ENCODE measurements at places on chromosomes 2 and 18.

DNA sequence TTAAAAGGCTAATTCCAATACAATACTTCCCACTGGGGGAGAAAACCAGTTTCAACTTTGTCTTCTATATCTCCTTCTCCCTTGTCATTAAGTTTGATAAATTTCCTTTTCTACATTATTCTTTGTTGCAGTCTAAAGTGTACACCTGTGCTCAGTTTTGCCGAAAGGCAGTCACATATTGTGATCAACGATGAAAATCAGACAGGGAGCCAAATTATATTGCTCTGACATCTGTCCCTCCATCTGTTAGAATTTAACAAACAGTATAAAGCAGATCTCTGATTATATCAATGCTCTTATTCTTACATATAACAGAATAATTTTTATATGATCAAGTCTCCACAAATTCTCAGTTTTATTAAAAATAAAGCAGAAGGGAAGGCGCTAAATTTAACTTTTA, 496.7 kb downstream of the NRXN1 start:
- DNase-seq: no peak

- DNase-seq: no peak
Measured at GRCh38 chr2:120255986-120256650, 3.5 kb downstream of the RALB start.

- DNase-seq: peak; percentile 2
Measured at GRCh38 chr18:29002747-29003146, 825.8 kb upstream of the CDH2 start.

GRCh38 chr2:181235683-181236459, 221.3 kb upstream of the ITGA4 start:
- DNase-seq: no peak

DNA sequence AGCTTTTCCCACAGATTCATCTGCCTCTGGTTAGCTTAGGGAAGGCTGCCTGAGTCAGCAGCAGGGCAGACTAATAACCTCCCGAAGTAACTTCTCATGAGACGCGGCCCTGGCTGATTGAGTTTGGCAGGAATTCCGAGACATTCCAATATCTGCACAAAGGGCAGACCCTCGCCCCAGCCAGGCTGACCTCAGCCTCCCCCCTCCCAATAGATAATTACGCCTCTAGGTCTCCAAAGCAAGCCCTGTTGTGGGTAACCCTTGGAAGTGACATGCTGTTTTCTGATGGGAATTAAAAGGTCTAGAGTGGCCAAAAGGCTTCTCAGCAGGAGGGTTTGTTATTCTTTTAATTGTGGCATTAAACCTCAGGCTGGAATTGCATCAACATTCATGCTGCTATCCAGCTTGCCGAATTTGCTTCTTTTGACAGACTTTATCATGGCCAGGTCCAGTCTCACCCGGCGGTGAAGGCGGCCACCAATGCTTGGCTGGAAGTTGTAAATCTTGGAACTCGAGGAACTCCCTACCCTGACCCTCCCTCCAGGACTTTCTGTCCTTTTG, 98.0 kb upstream of the SLC14A2 start:
- no peak for DNase-seq
